ENCODE measurements at places on chromosomes 1 and 21.

GRCh38 chr1:225847610-225848009 is 34.6 kb downstream of the TMEM63A start:
- DNase-seq, result no peak

DNA sequence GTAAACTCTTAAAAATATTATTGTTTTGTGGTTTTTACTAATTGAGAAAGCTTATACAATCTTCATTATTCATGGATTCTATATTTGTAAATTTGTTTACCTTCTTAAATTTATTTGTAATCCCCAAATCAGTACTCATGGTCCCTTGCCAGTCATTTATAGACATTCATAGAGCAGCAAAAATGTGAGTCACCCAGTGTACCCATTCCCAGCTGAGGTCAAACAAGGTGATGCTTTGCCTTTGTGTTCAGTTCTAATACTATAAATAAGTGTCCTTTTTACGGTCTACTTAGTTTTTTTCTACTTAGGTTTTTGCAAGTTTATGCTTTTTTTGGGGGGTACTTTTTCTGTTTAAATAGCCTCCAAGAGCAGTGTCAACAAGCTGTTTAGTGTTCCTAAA is 36.1 kb downstream of the SORT1 start:
- no peak for DNase-seq

DNA sequence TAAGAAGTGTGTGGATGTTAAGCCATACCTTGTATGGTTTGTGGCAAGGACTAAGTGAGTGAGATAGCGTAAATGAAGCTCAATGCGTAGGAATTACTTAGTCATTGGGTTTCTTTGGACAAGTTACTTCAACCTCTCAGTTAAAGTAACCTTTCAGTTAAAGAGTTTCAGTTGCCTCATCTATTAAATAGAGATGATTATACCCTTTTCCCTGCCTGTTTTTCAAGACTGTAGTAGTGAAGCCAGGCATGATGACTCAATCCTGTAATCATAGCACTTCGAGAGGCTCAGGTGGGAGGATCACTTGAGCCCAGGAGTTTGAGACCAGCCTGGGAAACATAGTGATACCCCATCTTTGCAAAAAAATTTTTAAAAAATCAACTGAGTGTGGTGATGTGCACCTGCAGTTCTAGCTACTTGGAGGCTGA is 6.3 kb downstream of the ZMPSTE24 start:
- DNase-seq, result no peak

DNA sequence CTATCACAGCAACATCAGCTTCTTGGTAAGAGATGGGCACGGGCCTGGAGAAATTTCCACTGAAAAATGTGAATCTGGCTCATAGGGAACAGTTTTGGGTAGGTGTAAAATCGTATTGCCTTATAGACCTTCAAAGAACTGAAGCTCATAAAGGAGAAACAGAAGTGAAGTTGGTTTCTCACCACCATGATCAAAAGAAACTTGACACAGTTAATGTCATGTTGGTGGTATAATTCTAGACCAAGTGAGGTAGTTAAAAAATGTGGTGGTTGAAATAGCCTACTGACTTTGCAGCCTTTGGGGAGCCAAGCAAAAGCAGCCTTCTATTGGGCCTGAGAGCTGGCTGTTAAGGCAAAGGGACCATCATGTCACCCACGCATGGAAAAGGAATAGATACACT is 8.9 kb downstream of the CD1D start:
- DNase-seq, result no peak

- no peak for DNase-seq
These were observed 87.4 kb upstream of the KIF1B start for GRCh38 chr1:10122926-10123325.

- no peak for DNase-seq
These were observed 14.0 kb upstream of the GBP5 start for GRCh38 chr1:89286549-89287180.

GRCh38 chr1:209176866-209177430 is 406.6 kb upstream of the CAMK1G start:
- DNase-seq, result no peak

- no peak for DNase-seq
These were observed 29.7 kb downstream of the ACP6 start for GRCh38 chr1:147640553-147641165.

GRCh38 chr1:175569117-175569743 is 174.2 kb downstream of the TNR start:
- DNase-seq, result no peak

DNA sequence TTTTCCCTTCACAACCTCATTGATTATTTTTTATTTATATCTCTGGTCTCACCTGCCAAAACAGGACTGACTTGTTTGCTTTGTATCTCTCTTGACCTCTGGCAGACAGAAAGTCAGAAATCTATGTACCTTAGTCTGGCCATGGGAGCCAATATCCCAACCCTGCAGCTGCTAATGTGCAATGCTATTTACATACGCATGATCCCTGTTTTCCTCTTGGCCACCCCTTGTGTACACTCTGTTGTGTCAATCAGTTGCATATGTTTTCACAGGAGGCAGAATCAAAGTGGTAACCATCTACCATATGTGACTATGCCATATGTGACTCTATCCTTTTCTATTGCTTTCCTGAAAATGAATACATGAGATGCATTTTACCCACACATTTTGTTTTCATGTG is 688.8 kb downstream of the PLA2G4A start:
- DNase-seq, result no peak

GRCh38 chr1:59866462-59866861 is 51.7 kb downstream of the HOOK1 start:
- no peak for DNase-seq

GRCh38 chr1:10232163-10232562 is 21.8 kb downstream of the KIF1B start:
- DNase-seq, result no peak

- DNase-seq, result no peak
These were observed 128.8 kb downstream of the KCNN3 start for GRCh38 chr1:154741327-154741726.

GRCh38 chr1:212077028-212077427 is 41.5 kb downstream of the DTL start:
- DNase-seq, result no peak

DNA sequence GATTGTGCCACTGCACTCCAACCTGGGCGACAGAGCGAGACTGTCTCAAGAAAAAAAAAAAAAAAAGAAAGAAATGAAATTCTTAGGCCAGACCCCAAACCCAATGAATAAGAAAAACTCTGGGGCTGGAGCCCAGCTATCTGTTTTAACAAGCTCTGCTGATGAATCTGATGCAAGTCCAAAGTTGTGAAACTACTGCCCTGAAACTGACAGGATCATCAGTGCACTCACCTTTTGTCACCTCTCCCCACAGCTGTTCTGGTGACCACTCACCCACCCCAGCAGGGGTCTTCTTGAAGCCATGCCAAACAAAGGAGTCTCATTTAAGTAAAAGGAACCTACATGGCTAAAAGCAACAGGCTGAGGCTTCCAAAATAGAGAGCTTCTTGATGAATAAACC is 8.4 kb downstream of the PABPC4 start:
- DNase-seq, result no peak

GRCh38 chr1:103363008-103363365 is 162.5 kb upstream of the RNPC3 start:
- no peak for DNase-seq

- no peak for DNase-seq
These were observed 576.5 kb upstream of the PLXNA2 start for GRCh38 chr1:208820580-208821212.

- no peak for DNase-seq
These were observed 5.3 kb downstream of the GALNT2 start for GRCh38 chr1:230072296-230072695.

- no peak for DNase-seq
These were observed 2.7 kb upstream of the MYOC start for GRCh38 chr1:171654942-171655745.

- no peak for DNase-seq
These were observed 40.9 kb downstream of the C1orf21 start for GRCh38 chr1:184427722-184428121.

- DNase-seq, result no peak
These were observed 260.1 kb upstream of the NFIA start for GRCh38 chr1:60822252-60822651.

DNA sequence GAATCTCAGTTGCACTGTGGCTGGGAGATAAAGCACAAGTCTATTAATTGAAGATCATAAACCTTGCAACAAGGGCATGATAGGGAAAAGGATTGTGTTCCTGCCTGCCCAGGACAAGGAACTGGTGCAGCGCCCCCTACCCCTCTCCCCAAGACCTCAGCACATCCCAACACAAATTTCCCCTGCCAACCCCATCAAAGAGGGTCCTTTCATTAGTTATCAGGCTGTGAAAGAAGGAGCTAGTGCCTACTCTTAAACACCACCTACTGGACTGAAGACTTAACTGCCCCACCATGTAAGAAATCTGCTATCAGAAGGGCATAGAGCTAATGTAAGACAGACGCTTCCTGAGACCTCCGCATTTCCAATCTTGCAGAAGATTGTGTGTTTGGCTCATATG is 372.6 kb downstream of the AGBL4 start:
- DNase-seq, result no peak

DNA sequence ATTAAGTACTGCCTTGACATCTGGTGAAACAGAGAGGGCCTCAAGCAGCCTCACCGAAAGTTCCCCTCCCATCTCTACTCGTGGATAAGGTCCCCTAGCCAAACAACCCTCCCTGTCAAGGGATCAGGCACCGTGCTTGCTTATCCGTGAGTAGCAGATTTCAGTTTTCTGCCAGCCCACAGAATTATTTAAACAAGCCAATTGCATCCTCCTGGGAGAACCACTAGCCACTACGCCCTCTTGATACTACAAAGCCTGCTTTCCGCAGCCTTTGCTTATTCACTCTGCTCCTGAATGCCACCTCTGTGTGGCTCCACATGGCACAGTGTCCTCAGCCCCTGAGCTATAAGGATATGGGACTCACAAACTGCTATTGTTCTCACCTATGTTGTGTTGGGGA is 5.9 kb upstream of the TFF2 start:
- DNase-seq, result no peak

- no peak for DNase-seq
These were observed 706 bp downstream of the RNF19B start for GRCh38 chr1:32963746-32964460.

DNA sequence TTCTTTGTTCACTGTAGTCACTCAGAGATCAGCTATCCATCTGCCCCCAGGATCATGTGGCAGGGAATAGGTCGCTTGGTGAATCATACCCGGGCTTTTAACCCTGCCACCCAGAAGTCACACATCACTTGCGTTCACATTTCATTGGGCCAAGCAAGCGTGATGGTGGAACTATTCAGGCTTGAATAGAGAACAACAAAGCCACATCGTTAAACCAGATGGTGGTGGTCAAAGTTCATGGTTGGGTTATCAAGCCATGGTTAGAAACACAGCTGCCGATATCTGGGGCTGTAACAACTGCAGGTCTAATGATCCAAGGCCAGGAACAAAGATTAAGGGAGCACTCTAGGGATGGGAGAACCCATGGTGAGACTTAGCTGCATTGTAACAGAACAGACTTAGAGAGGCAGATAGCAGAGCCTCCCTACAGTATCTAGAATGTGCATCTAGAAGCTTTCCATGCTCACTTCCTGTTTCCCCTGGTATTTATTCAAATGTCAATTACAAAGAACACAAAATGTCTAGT is 40.0 kb upstream of the PTPRC start:
- no peak for DNase-seq

- DNase-seq, result no peak
These were observed 99.5 kb upstream of the BMP8A start for GRCh38 chr1:39391691-39392679.

GRCh38 chr1:58779059-58779754 is 4.6 kb downstream of the JUN start:
- no peak for DNase-seq
